ENCODE measurements at places on chromosomes 2 and 18. TPM values are rescaled to one million over a fixed set of nuclear protein-coding genes. Genes with fewer than 3 reads are reported as not detected.

The CYS1 gene
- total RNA-seq = 12.0 TPM

The AP1S3 gene
- 16.8 TPM for total RNA-seq

The HADHB gene
- 104 TPM for total RNA-seq

The ST8SIA3 gene
- total RNA-seq = not detected

The DCDC2C gene
- total RNA-seq = not detected

The ABCG8 gene
- total RNA-seq = not detected

The NGEF gene
- total RNA-seq = 0.80 TPM

The SFTPB gene
- 2.5 TPM for total RNA-seq

The ZSWIM2 gene
- total RNA-seq = not detected

The GDF7 gene
- total RNA-seq = 0.48 TPM

GRCh38 chr2:168752361-168752760, 50.1 kb upstream of the NOSTRIN start:
- H3K4me1 ChIP-seq = no peaks in the 10 kb centered on the region
- DNase-seq = no peak
- H3K4me3 ChIP-seq = no peak overlapping the region
- H3K27me3 ChIP-seq = no peaks in the 10 kb centered on the region
- H3K36me3 ChIP-seq = no peaks in the 10 kb centered on the region

GRCh38 chr2:57141269-57141668, 905.3 kb upstream of the VRK2 start:
- no peak overlapping the region for H3K27ac ChIP-seq
- H3K4me3 ChIP-seq = no peak overlapping the region
- DNase-seq = no peak
- H3K36me3 ChIP-seq = no peaks in the 10 kb centered on the region
- no peaks in the 10 kb centered on the region for H3K27me3 ChIP-seq

DNA sequence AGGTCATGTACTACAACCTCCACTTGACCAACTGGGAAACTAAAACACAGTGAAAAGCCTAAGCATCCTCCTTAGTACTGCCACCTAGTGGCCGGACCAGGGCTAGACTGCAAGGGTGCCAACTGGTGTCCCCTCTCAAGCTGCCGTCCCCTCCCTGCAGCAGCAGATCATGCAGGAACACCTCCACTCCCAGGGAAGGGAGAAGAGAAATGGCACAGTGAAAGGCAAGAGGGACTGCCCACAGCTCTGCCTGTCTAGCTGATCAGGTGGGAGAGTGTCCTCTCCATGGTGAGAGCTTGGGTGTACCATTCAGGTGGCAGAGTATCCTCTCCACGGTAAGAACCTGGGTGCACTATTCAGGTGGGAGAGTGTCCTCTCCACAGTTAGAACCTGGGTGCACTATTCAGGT, 78.1 kb downstream of the AAK1 start:
- no peaks in the 10 kb centered on the region for H3K36me3 ChIP-seq
- DNase-seq = peak; percentile 18
- no peaks in the 10 kb centered on the region for H3K27me3 ChIP-seq

DNA sequence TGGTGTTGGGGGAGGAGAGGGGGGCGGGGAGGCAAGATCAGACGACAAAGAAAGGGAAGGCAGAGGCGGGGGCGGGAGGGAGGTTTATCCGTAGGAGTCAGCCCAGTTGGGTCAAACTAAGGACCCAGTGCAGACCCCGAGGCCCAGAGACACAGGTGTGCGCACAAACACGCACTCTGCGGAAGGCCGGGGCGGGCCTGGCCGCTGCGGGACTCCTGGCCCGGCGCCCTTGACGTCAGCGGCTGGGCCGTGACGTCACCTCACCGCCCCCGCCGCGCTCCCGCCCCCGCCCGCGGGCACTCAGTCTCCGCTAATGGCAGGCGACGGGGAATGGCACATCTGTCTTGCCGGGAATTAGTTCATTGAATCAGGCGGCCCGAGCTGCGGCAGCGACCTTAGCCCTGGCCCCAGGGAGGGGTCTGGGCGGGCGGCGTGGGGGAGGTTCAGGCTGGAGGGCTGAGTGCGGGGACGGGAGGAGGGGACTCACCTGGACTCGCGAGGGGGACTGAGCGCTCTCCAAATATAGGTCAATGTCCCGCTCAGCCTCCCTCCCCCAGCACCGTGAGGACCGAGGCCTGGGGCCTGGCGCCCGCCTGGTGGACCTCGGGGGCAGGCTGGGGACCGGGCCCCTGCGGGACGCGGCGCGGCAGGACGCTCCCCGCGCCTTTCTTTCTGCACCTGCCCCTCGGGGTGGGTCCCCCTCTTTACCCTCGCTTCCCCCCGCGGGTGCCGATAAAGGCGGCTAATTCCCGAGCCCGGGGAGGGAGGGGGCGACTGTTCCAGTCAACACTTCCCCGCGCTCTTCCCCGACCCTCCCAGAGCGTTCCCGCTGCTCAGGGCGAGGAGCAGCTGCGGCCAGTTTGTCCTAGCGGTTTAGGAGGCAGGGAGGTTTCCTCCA, 15.5 kb upstream of the ECEL1 start:
- peaks cover 16% of the 10 kb centered on the region for H3K4me1 ChIP-seq
- no peaks in the 10 kb centered on the region for H3K36me3 ChIP-seq
- peak overlapping the region; percentile 97 for H3K27ac ChIP-seq
- H3K27me3 ChIP-seq = no peaks in the 10 kb centered on the region
- peak overlapping the region; percentile 22 for H3K4me3 ChIP-seq

DNA sequence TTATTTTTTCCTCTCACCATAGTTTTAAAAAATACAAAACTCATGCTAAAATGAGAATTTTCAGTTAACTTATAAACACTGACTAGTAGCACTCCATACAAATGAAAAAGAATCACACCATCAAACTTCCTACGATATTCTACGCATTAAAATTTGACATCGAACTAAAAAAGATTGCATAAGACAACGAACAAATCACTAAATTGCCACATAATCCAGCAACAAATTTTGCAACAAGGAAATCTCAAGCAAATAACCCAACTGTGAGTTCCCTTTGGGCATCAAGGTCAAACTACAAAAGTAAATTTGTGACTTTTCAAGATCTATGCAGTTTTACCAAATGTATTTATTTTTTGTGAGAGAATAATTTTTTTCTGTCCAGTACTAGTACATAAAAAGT, 1.5 kb downstream of the MAP3K2 start:
- H3K27ac ChIP-seq = no peak overlapping the region
- no peaks in the 10 kb centered on the region for H3K27me3 ChIP-seq
- no peaks in the 10 kb centered on the region for H3K36me3 ChIP-seq
- DNase-seq = no peak

DNA sequence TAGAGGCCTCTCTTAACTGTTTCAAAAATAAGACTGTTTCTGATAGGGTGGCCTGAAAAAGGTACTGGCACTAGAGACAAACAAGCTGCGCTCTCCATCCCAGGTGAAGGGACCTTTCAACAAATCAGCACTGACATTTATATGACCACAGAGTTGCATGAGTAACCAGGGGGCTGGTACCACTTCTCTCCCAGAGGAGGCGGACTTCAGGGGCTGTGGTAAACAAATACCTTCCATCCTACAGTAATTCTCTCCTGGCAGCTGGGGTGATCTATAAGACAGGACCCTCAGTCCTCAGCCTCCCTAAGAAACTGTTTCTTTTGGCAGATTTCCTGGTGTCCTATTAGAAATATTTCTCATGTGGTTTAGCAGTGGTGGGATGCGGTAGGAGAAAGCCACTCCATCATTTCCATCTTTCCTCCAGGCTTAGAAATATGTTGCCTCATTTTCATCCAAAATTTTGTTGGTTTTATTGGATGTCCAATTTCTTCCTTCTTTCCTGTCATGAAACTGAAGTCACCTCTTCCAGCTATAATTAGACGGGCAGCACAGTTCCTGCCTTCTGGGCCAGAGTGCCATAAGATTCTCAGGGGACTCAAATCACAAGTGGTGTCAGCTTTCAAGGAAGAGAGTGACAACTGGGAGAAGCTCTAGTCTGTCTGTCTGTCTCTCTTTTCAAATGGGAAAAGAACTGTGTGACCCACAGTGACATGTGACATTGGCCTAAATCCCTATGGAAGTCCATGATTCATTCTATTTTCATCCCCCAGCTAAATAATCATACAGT, 96.4 kb downstream of the CYRIA start:
- H3K27ac ChIP-seq = no peak overlapping the region
- peaks cover 2% of the 10 kb centered on the region for H3K4me1 ChIP-seq
- no peak for DNase-seq

DNA sequence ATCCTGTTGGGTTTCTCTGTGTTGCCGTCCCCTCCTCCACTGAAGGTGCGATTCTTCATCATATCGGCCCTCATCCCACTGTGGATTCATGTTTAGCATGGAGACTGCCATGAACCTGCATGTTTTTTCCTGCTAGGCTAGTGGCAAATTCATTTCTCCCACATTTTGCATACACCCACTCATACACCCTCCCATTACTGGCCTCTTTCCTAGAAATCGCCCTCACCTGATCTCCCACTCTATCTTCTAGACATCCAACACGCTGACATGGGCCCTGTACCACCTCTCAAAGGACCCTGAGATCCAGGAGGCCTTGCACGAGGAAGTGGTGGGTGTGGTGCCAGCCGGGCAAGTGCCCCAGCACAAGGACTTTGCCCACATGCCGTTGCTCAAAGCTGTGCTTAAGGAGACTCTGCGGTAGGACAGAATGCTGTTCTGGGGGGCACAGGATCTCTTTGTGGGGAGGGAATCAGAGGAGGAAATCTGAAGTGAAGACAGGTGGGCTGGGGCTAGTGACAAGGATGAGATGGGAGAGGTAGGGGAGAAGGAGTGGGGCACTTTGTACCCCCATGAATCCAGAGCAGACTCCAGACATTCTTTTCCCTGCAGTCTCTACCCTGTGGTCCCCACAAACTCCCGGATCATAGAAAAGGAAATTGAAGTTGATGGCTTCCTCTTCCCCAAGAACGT, 17.7 kb downstream of the PRKAG3 start:
- no peaks in the 10 kb centered on the region for H3K27me3 ChIP-seq
- no peaks in the 10 kb centered on the region for H3K4me1 ChIP-seq
- no peaks in the 10 kb centered on the region for H3K36me3 ChIP-seq
- H3K4me3 ChIP-seq = no peak overlapping the region

DNA sequence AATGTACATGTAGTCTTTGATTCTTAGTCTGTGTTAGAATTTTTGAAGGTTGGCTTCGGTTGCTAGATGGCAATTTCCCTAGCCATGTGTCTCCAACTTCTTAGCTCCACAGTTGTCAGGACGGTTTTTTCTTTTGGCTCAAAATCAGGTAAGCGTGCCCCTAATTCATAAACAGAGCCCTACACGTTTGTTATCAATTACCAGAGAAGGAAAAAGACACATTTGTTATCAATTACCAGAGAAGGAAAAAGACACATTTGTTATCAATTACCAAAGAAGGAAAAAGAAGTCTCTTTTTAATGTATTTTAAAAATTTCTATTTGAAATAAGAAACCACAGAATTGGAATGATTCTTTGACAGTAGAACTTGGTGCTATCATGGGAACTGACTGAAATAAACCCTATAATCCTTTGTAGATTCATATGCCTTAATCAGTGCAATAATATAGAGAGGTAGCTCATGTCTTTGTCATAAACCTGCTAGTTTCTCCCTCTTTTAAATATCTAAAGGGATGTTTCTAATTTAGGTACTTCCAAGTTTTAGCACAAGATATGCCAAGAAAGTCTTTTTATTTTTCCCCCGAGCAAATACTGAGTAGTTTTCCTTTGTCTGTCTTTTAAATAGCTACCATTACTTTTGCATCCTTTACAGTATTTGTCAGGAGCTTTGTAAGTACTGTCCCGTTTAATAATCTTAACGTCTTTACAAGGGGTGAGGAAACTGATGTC, 35.9 kb downstream of the CAMKMT start:
- no peaks in the 10 kb centered on the region for H3K36me3 ChIP-seq
- H3K27ac ChIP-seq = no peak overlapping the region
- no peaks in the 10 kb centered on the region for H3K27me3 ChIP-seq
- H3K4me1 ChIP-seq = no peaks in the 10 kb centered on the region
- no peak for DNase-seq
- H3K4me3 ChIP-seq = no peak overlapping the region

- H3K27ac ChIP-seq = no peak overlapping the region
- no peak overlapping the region for H3K4me3 ChIP-seq
- H3K27me3 ChIP-seq = no peaks in the 10 kb centered on the region
- no peak for DNase-seq
Measured at GRCh38 chr2:59957504-59957903, 596.0 kb downstream of the BCL11A start.

- H3K4me3 ChIP-seq = no peak overlapping the region
- H3K27ac ChIP-seq = no peak overlapping the region
- H3K36me3 ChIP-seq = no peaks in the 10 kb centered on the region
- no peak for DNase-seq
Measured at GRCh38 chr18:7447318-7448028, 119.6 kb upstream of the PTPRM start.

GRCh38 chr2:46116553-46116991, 180.6 kb upstream of the EPAS1 start:
- no peaks in the 10 kb centered on the region for H3K36me3 ChIP-seq
- no peaks in the 10 kb centered on the region for H3K27me3 ChIP-seq
- DNase-seq = no peak
- no peak overlapping the region for H3K4me3 ChIP-seq

GRCh38 chr2:12910431-12910830, 193.7 kb downstream of the TRIB2 start:
- no peaks in the 10 kb centered on the region for H3K4me1 ChIP-seq
- no peak overlapping the region for H3K27ac ChIP-seq
- no peaks in the 10 kb centered on the region for H3K27me3 ChIP-seq

- H3K4me1 ChIP-seq = peaks cover 21% of the 10 kb centered on the region
- no peak overlapping the region for H3K27ac ChIP-seq
- H3K27me3 ChIP-seq = no peaks in the 10 kb centered on the region
- H3K36me3 ChIP-seq = no peaks in the 10 kb centered on the region
- peak; percentile 64 for DNase-seq
- no peak overlapping the region for H3K4me3 ChIP-seq
Measured at GRCh38 chr18:48228301-48228715, 180.9 kb downstream of the ZBTB7C start.

DNA sequence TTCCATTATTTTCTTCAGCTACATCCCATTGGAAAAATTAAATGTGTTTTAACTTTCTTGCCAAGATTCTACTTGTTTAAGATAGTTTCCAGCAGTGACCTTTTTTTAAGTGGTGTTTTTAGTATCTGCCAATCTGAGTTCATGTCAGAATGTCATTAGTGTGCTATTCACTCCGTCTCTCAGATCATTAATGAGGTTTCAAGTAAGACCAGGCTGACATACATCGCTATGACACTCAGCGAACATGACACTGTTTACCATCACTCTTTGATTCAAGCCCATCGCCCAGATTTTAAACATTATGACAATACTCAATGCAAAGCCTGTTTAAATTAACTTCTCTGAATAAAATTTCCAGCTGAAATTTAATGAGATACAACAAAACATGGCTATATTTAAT, 272.0 kb upstream of the KYNU start:
- H3K27me3 ChIP-seq = no peaks in the 10 kb centered on the region
- H3K27ac ChIP-seq = no peak overlapping the region
- no peak overlapping the region for H3K4me3 ChIP-seq
- no peak for DNase-seq
- H3K4me1 ChIP-seq = no peaks in the 10 kb centered on the region
- H3K36me3 ChIP-seq = no peaks in the 10 kb centered on the region

- no peak for DNase-seq
- no peak overlapping the region for H3K4me3 ChIP-seq
- no peak overlapping the region for H3K27ac ChIP-seq
- H3K27me3 ChIP-seq = no peaks in the 10 kb centered on the region
Measured at GRCh38 chr18:77517901-77518300, 268.3 kb downstream of the GALR1 start.

Data from ovary (tissue), 10 donors.